ENCODE measurements at places on chromosomes 1 and 21.

- DNase-seq = no peak
Measured at GRCh38 chr1:219066631-219067349, 106.9 kb upstream of the LYPLAL1 start.

- no peak for DNase-seq
Measured at GRCh38 chr1:208807446-208808127, 563.4 kb upstream of the PLXNA2 start.

GRCh38 chr1:245173446-245174211, 18.8 kb downstream of the KIF26B start:
- DNase-seq = no peak

- DNase-seq = no peak
Measured at GRCh38 chr1:152515434-152515783, 1.1 kb downstream of the CRCT1 start.

DNA sequence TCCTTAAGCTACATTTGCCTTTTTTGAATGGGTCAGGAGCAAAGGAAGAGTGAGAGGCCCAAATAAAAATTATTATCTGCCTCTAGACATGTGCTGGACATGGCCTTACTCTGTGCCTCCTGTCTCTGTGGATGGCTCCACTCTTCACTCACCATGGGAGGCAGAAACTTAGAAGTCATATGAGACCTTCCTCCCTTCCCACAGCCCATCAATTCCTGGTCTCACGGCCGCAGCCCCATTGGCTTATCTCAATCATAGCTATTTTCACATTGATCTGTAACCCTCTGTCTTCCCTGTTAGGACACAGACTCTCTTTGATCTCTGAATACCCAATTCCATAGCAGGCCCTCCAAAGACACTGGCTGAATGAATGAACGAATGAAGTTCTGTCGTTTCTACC, 14.2 kb upstream of the ADORA1 start:
- no peak for DNase-seq

DNA sequence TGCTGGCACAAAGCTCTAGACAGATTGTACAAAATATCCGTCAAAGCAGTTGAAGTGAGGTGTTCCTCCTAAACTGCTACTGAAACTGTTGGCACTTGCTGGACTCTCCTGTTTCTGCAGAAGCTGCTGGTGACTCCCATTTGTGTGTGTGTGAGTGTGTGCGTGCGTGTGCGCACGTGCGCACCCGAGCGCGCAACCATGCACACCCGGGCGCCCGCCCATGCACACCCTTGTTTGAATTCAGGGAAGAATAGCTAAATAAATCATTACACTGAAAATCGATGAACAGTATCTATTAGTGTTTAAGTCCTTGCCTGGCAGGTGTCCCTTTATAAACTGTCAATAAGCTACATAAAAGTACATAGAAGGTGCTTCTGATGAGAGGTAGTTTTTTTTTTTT, 156.4 kb upstream of the B3GALT2 start:
- DNase-seq = no peak
